ENCODE measurements at places on chromosomes 4 and X.

- no peak for DNase-seq
These were observed 28.6 kb downstream of the CLNK start for GRCh38 chr4:10655968-10656367.

GRCh38 chr4:186808630-186809018 is 85.0 kb upstream of the FAT1 start:
- no peak for DNase-seq

DNA sequence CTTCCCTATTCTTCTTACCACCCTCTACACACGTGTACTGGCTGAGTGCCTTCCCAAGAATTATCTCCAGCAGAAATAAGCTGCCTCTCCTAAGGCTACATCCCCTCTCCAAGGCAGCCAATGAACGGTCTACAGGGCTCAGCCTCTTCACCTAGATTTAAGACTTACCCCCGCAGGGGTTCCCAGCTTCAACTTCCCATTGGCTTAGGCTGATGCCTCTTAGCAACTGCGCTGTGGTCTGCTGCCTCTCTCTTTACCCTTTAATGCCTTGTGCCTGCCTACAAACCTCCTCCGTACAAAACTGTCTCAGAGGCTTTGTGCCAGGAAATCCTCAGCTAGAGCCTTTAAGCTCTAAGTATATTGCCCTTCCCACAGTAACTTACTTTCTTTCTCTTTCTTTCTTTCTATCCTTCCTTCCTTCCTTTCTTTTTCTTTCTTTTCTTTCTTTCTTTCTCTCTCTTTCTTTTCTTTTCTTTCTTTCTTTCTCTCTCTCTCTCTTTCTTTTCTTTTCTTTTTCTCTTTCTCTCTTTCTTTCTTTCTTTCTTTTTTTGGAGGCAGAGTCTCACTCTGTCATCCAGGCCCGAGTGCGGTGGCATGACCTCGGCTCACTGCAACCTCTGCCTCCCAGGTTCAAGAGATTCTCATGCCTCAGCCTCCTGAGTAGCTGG is 15.1 kb upstream of the PIGA start:
- DNase-seq = no peak

DNA sequence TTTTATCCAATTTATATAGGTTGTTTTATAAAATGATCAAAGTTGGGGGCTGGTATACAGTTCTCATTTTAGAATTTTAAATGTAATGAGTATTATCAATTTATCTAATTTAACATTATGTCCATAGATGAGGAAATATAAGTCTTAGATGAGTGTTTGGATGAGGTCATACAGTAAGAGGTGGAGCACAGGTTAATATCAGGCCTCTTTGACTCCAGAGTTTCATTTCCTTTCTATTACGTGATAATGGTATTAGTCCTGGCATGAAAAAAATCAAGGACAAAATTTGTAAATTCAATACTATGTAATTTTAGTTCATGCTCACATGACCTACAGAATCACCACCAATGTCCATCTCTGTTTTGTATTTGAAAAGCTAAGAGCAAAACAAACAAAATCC is 269.8 kb downstream of the FSTL5 start:
- no peak for DNase-seq

GRCh38 chr4:123588631-123589241 is 192.1 kb downstream of the SPRY1 start:
- DNase-seq = peak; percentile 19

GRCh38 chrX:96407072-96407471 is 277.6 kb upstream of the DIAPH2 start:
- no peak for DNase-seq

- no peak for DNase-seq
These were observed 263.3 kb upstream of the CLNK start for GRCh38 chr4:10947898-10948297.

GRCh38 chrX:40182615-40183014 is 84.9 kb upstream of the BCOR start:
- DNase-seq = no peak

DNA sequence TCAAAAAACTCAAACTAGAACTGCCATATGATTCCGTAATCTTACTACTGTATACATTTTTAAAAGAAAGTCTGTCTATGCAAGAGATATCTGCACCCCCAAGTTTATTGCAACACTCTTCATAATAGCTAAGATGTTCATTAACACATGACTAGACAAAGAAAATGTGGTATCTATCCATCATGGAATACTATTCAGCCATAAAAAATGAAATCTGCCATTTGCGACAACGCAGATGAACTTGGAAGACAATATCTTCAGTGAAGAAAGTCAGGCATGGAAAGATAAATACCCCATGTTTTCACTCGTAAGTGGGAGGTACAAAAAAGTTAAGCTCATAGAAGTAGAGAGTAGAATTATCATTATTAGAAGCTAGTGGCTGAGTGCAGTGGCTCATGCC is 87.3 kb upstream of the DHRSX start:
- DNase-seq = no peak

GRCh38 chrX:15292861-15293260 is 22.6 kb downstream of the ASB11 start:
- DNase-seq = no peak
